ENCODE measurements at places on chromosomes 1 and 21. TPM values are rescaled to one million over a fixed set of nuclear protein-coding genes. Genes with fewer than 3 reads are reported as not detected.

VWA5B1 gene
- under 0.01 TPM for total RNA-seq

HHIPL2 gene
- 0.82 TPM for total RNA-seq

RSPO1 gene
- not detected for total RNA-seq

- DNase-seq = no peak
These were observed 100.5 kb upstream of the KCNK1 start for GRCh38 chr1:233513431-233513830.

GNL2 gene
- total RNA-seq = 44.4 TPM

- DNase-seq = no peak
These were observed 74.3 kb upstream of the PAX7 start for GRCh38 chr1:18556364-18556763.

DNA sequence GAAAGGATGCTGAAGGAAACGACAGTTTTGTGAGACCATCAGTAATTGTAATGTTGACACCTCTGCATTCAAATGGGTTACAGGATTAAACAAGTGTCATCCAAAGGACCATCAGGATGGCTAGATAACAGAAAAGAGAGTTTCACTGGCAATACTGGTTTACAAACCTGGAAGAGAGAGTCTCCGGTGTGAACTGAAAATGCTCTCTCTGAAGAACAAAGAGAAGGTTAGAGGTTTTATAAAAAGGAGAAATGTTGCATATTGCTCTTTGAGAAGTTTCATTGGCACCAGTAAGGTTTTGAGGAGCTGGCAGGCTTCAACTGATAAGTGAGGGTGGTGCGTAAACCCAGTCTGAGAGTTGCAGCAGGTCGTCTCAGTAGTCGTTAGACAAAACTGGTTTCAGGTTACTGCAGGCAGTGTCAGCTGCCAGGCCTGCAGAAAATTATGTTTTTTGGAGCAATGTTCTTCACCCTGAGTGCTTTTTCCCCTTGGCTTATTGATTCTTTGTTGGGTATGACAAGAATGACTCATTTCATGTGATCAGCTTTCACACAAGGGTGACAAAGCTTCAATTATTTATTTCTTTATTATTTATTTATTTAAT, 42.2 kb downstream of the KCNK1 start:
- no peak for DNase-seq

DNA sequence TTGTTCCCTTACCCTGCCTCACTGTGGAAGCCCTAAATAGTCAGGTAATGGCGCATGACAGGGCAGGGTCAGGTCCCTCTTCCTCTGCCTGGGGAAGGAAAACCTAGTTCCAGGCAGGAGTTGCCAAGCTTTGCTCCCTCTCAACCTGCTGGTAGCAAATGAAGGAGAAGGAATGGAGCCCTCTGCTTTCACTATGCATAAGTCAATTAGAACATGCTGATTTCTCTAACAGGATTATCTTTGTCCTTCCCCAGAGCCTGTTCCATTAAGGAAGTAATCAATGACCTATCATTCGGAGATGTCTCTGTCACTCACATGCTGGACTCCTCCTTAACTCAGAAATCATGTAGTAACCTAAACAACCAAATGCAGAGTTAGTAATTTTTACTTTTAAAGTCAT, 161.8 kb upstream of the NFIA start:
- DNase-seq = no peak

PADI6 gene
- not detected for total RNA-seq

OPTC gene
- not detected for total RNA-seq

FLG2 gene
- not detected for total RNA-seq

- no peak for DNase-seq
These were observed 18.7 kb downstream of the MMEL1 start for GRCh38 chr1:2614145-2614544.

GRCh38 chr1:182803846-182804245, 14.3 kb downstream of the NPL start:
- DNase-seq = no peak

DNA sequence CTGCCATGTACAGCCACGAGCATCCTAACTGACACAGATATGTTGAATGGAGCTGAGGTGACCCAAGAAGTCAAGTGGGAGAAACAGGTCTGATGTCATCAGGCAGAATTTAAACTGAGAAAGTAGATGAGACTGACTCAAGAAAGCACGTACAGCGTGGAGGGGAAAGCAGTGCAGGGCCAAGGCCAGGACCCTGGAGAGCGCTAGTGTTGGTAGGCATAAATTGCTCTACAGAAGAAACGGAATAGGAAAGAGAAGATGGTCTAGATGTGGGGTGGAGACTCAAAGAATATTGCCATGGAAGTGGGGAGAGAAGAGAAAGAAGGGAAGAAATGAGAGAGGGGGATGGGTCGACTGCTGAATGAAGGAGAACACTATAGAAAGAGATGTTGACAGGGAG, 45.3 kb upstream of the GJB5 start:
- DNase-seq = no peak

DNA sequence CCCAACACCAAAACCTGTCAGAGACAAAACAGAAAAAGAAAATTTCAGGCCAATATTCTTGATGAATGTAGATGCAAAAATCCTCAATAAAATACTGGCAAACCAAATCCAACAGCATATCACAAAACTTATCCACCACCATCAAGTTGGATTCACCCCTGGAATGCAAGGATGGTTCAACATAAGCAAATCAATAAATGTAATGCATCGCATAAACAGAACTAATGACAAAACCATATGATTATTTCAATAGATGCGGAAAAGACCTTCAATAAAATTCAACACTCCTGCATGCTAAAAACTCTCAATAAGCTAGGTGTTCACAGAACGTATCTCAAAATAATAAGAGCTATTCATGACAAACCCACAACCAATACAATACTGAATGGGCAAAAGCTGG, 3.8 kb upstream of the OR2L5 start:
- DNase-seq = no peak

Data from frontal cortex (tissue), 4 donors.